ENCODE measurements at places on chromosomes 2 and 18. TPM values are rescaled to one million over a fixed set of nuclear protein-coding genes. Genes with fewer than 3 reads are reported as not detected.

The CRACDL gene
- total RNA-seq, result 1.6 TPM

- no peak overlapping the region for H3K27ac ChIP-seq
- H3K4me1 ChIP-seq, result no peaks in the 10 kb centered on the region
- H3K4me3 ChIP-seq, result no peak overlapping the region
- no peak for DNase-seq
- H3K27me3 ChIP-seq, result no peaks in the 10 kb centered on the region
- H3K36me3 ChIP-seq, result no peaks in the 10 kb centered on the region
Measured at GRCh38 chr2:59223742-59224141, 982.6 kb upstream of the FANCL start.

DNA sequence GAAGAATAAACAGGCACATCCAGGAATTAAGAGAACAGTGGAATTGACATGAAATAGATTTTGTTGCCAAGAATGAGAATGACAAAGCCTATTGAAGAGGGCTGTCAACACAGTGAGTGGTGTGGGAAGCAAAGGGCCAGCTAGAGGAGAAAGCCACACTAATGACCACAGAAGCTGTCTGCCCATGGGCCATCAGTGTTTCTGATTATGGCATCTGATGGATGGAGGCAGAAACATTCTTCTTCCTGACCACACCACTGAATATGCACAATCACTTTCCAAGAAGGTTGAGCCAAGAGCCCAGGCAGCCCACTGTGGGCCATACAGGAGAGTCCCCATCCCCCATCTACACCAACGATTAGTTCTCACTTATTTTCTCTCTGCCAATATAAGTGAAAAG lies 146.0 kb upstream of the SH3BP4 start:
- H3K4me1 ChIP-seq, result no peaks in the 10 kb centered on the region
- no peak for DNase-seq
- H3K36me3 ChIP-seq, result no peaks in the 10 kb centered on the region

GRCh38 chr2:13611939-13612338 lies 895.2 kb downstream of the TRIB2 start:
- no peaks in the 10 kb centered on the region for H3K4me1 ChIP-seq
- DNase-seq, result no peak

The CCDC141 gene
- 76.1 TPM for total RNA-seq

DNA sequence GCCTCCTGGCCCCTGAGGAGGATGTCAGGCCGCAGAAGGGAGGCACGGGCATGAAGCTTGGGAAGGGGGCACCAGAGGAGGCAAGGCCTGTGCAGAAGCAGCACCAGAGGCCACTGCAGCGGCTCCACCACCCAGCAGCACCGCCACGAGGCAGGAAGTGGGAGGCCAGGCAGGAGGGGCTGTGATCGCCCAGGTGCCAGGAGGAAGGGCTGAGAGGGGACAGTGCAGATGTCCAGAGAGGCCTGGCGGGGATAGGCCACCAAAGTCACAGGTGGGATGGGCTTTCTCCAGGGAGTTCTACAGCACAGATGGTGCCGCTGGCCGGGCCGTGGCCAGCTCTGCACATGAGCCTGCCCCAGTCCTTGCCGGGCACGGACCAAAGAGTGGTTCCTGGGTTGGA lies 6.0 kb upstream of the ALPI start:
- H3K36me3 ChIP-seq, result no peaks in the 10 kb centered on the region
- no peaks in the 10 kb centered on the region for H3K4me1 ChIP-seq
- H3K4me3 ChIP-seq, result no peak overlapping the region

GRCh38 chr18:79857082-79857671 lies 59.4 kb downstream of the KCNG2 start:
- H3K4me3 ChIP-seq, result no peak overlapping the region
- H3K36me3 ChIP-seq, result no peaks in the 10 kb centered on the region
- DNase-seq, result peak; percentile 67
- peaks cover 18% of the 10 kb centered on the region for H3K4me1 ChIP-seq
- no peaks in the 10 kb centered on the region for H3K27me3 ChIP-seq
- peak overlapping the region; percentile 72 for H3K27ac ChIP-seq

GRCh38 chr2:67773851-67774250 lies 289.0 kb downstream of the C1D start:
- no peak overlapping the region for H3K4me3 ChIP-seq
- H3K4me1 ChIP-seq, result peaks cover 2% of the 10 kb centered on the region
- no peaks in the 10 kb centered on the region for H3K36me3 ChIP-seq

- H3K27ac ChIP-seq, result no peak overlapping the region
- no peaks in the 10 kb centered on the region for H3K4me1 ChIP-seq
- H3K36me3 ChIP-seq, result no peaks in the 10 kb centered on the region
- no peak for DNase-seq
- no peaks in the 10 kb centered on the region for H3K27me3 ChIP-seq
Measured at GRCh38 chr2:159811232-159811631, 13.2 kb upstream of the CD302 start.

- H3K27me3 ChIP-seq, result no peaks in the 10 kb centered on the region
- H3K27ac ChIP-seq, result no peak overlapping the region
- no peaks in the 10 kb centered on the region for H3K36me3 ChIP-seq
- H3K4me1 ChIP-seq, result no peaks in the 10 kb centered on the region
Measured at GRCh38 chr2:2332381-2332780, 1.3 kb upstream of the MYT1L start.

The VAMP5 gene
- total RNA-seq, result 18.0 TPM

GRCh38 chr2:88967844-88968243 lies 276.4 kb downstream of the RPIA start:
- no peaks in the 10 kb centered on the region for H3K27me3 ChIP-seq
- H3K4me1 ChIP-seq, result no peaks in the 10 kb centered on the region
- no peak for DNase-seq
- H3K27ac ChIP-seq, result no peak overlapping the region
- no peaks in the 10 kb centered on the region for H3K36me3 ChIP-seq

Data from muscle of leg (tissue), 16 donors.